ENCODE measurements at places on chromosomes 13 and 19. TPM values are rescaled to one million over a fixed set of nuclear protein-coding genes. Genes with fewer than 3 reads are reported as not detected.

GRCh38 chr13:99436686-99437416 lies 64.4 kb upstream of the TM9SF2 start:
- peak; percentile 80 for DNase-seq

GRCh38 chr19:7427944-7428343 lies 60.9 kb downstream of the PEX11G start:
- no peak for DNase-seq

Gene TMPRSS9
- 1.3 TPM for polyA plus RNA-seq

GRCh38 chr13:64718116-64718515 lies 2512.0 kb downstream of the PCDH9 start:
- no peak for DNase-seq

DNA sequence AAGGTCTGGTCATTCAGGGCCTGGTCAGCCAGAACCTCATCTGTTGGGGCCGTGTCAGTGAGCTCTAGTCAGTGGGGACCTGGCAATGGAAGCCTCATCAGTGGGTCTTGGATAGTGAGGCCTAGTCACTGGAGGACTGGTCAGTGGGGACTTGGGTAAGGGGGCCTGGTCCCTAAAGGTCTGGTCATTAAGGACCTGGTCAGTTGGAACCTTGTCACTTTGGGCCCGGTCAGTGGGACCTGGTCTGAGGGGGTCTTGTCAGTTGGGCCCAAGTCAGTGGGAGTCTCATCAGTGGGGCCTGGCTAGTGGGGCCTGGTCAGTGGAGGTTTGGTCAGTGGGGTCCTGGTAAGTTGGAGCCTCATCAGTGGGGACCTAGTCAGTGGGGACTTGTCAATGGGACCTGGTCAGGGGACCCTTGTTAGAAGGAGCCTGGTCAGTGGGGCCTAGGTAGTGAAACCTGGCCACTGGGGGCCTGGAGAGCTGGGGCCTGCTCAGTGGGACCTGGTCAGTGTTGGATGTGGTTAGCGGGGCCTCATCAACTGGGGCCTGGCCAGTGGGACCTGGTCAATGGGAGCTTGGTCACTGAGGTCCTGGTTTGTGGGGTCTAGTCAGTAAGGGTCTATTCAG lies 43.7 kb upstream of the TPM4 start:
- no peak for DNase-seq

DNA sequence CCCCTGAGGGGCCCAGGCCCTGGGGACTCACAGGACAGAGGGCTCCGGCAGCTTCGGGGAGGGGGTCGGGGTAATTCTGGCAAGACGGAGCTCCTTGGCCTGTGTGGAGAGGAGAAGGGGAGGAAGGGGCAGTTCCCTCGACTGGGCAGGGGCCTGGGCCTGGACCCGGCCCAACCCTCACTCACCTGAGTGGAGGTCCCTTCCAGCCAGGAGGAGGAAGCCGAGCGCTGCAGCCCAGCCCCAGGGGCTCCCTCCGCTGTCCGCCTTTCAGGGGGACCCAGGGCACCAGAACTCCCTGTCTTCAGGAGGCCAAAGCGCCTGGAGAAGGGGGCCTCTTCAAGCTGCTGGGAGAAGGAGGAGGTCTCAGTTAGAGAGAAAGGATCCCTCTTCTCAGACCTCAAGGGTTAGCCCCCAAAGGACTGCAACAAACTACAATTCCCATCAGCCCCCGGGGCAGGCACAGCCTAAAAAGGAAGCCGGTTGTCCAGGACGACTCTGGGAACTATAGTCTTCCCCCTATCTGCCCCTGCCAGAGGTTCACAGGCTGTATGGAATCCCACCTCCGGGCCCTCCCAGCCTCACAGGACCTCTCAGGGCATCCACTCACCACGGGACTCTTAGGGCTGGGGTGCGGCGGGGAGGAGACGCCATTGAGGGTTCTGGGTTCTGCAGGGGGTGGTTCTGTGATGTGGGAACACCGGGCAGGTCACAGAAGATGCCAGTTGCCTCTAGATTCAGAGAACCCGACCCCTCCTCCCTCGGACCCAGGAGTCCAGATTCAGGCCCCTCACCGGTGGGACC lies 19.8 kb downstream of the EPS8L1 start:
- no peak for DNase-seq

Gene PSMD8
- 173 TPM for polyA plus RNA-seq

GRCh38 chr13:76523740-76524340 lies 362.4 kb downstream of the KCTD12 start:
- no peak for DNase-seq

GRCh38 chr13:99981735-99982035 lies at the start of gene ZIC2:
ZIC2 (plus strand) TSS chr13:99981784; CDS start chr13:99982065, 281 bp downstream.
- DNase-seq: no peak

- DNase-seq: no peak
Measured at GRCh38 chr13:27168906-27169657, 2.5 kb downstream of the USP12 start.

Gene KLHL1
- polyA plus RNA-seq: 0.88 TPM

- DNase-seq: no peak
Measured at GRCh38 chr13:97295283-97296182, 73.4 kb downstream of the MBNL2 start.

- DNase-seq: no peak
Measured at GRCh38 chr13:26821672-26822071, 61.1 kb upstream of the GPR12 start.

- no peak for DNase-seq
Measured at GRCh38 chr13:70386919-70387318, 278.7 kb upstream of the KLHL1 start.

GRCh38 chr19:46678110-46678732 lies 17.2 kb upstream of the DACT3 start:
- DNase-seq: no peak

- DNase-seq: no peak
Measured at GRCh38 chr19:17327068-17327653, 7.5 kb downstream of the ANO8 start.

- DNase-seq: no peak
Measured at GRCh38 chr13:87078947-87079795, 592.0 kb upstream of the SLITRK5 start.

GRCh38 chr19:47377208-47377701 lies 28.1 kb downstream of the DHX34 start:
- DNase-seq: no peak

- no peak for DNase-seq
Measured at GRCh38 chr19:48844472-48844871, 8.2 kb upstream of the HSD17B14 start.

Gene SIGLEC7
- polyA plus RNA-seq: 0.36 TPM

DNA sequence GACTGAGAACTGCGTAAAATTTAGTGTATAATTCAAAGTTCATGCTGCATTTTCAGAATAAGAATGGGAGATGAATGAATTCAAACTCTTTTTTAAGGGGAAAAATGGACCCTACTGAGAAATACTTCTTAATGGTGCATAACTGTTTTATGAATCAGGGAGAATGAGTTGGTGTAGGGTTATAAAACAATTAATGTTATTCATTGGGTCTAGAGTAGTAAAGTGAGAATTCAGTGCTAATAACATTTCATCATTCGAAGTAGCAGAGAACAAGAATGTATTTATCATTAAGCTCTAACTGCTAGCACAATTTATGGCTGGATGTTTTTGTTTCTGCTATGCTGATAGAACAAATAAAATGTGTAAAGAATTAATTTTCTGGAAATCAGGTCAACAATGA lies 310.2 kb downstream of the SLITRK5 start:
- DNase-seq: no peak

- no peak for DNase-seq
Measured at GRCh38 chr19:3578390-3578789, 5.6 kb downstream of the HMG20B start.

Gene CEACAM7
- polyA plus RNA-seq: not detected

Gene NLRP5
- polyA plus RNA-seq: not detected

GRCh38 chr19:44585371-44586133 lies 27.8 kb upstream of the IGSF23 start:
- DNase-seq: no peak

DNA sequence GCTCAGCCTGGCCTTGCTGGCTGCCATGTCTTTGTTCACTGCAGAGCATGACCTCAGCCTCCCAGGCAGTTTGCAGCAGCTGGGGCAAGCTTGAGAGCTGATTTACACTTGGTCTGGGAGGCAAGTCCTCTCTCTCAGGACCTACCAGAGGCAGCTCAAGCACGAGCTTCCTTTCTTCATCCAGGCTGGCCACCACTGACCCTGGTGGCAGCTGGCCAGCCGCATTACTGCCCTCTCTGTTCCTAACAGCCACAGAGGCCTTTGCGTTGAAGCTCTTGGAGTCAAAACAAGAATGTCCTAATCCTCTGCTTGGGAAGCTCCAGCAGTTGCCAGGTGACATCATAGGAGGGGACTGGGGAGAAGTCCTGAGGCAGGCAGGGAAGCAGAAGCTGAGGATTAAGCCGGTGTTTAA lies 85.7 kb downstream of the NUFIP1 start:
- DNase-seq: no peak

GRCh38 chr13:94968757-94969086 lies 256.4 kb upstream of the SOX21 start:
- DNase-seq: peak; percentile 33

Gene CGB2
- not detected for polyA plus RNA-seq

DNA sequence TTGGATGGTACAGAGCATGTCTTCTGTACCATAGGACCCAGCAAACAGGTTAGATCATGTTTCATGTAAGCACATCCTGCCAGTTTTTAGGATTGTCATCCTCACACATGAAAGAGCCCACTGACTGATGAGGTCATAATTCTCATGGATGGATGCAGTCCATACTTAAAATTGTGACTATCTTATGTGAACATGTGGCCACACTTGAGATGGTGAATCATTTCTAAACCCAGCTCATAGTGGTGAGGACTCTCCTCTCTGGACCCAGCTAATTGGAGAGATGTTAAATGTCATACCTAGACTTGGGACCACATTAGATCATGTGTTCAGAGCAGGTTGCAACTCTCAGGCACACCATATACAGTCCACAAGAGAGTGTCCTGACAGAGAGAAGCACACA lies 24.8 kb upstream of the ZNF254 start:
- no peak for DNase-seq

Gene NRTN
- 3.7 TPM for polyA plus RNA-seq

Gene ANKRD27
- polyA plus RNA-seq: 19.6 TPM

DNA sequence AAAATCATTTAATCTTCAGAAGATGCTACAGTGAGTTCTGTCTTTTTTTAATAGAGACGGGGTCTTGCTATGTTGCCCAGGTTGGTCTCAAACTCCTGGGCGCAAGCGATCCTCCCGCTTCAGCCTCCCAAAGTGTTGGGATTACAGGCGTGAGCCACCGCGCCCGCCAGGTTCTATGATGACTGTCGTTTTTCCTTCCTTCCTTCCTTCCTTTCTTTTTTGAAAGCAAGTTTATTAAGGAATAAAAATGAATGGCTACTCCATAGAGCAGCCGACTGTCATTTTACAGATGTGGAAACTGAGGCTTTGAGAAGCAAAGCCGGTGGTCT lies 511 bp upstream of the GAMT start:
- DNase-seq: no peak

DNA sequence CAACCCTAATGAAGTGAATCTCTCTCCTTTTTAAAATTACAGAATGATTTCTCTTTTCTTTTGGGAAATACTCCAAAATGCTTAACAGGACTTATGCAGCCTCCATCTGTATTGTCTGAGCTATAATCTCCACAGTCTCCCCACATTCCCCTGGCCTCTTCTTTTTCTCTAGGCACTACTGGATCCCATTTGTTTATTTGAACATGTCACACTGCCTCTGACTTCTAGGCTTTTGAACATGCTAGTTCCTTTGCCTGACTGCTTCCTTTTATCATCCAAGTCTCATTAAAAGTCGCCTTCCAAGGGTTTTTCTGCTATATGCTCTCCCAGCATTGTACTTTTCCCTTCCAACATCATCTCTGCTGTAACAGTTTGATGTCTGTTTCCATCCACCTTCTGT lies 548.7 kb downstream of the PCDH9 start:
- no peak for DNase-seq

DNA sequence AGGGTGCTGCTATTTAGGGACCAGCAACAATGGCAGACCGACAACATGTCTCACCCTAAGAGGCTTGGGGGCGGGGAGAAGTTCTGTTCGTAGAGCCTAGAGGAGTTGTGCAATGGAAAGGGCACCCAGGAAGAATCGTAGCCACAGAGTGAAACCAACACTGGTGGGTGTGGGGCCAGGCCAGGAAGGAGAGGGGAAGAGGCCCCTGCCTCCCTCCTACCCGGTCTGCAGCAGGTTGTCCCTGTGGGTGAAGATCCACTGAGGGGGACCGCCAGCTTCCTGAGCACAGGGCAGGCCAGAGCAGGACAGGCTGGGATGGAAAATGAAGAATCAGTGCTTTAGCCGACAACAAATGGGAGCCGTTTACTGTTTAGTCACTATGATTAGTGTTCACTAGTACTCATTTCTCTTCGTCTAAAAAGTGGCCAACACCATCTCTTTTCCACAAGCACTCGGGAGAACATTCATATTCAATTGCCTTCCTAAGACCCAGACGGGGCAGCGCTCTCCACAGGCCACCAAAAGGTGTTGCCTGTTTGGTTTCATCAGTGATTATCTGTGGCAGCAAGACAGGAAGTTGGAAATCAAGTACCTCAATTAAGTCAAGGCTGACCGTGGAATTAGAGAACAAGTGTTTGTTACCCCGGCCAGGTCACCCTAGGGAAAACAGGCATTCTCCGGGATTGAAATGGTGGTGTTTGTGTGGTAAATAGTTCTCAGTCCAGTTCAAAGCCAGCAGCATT lies 1.1 kb upstream of the ATP11A start:
- no peak for DNase-seq

- no peak for DNase-seq
Measured at GRCh38 chr13:111880185-111880584, 186.8 kb upstream of the SOX1 start.

DNA sequence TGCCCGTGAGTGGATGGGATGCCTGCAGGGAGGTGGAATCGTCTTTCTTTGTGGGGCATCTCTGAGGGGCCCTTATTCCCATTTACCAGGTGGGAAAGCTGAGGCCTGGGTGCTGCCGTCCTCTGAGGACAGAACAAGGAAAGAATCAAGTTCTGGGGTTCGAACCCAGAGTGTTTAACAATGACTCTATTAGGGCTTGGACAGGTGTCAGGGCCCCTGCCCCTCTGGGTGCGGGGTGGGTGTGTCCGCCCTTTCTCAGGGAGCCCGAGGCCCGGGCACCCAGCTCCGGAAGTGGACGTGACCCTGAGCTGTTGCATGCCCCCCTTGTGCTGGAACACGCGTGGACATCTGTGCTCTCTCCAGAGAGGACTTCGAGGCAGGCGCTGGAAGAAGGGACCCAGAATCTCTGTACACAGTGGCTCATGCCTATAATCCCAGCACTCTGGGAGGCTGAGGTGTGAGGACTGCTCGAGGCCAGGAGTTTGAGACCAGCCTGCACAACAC lies 10.8 kb downstream of the NDUFA11 start:
- no peak for DNase-seq

Gene TMEM59L
- polyA plus RNA-seq: 1.8 TPM

GRCh38 chr13:24574847-24575246 lies 62.3 kb upstream of the PARP4 start:
- DNase-seq: no peak

Gene MAST1
- 1.4 TPM for polyA plus RNA-seq
